ENCODE measurements at places on chromosomes 4 and X.

DNA sequence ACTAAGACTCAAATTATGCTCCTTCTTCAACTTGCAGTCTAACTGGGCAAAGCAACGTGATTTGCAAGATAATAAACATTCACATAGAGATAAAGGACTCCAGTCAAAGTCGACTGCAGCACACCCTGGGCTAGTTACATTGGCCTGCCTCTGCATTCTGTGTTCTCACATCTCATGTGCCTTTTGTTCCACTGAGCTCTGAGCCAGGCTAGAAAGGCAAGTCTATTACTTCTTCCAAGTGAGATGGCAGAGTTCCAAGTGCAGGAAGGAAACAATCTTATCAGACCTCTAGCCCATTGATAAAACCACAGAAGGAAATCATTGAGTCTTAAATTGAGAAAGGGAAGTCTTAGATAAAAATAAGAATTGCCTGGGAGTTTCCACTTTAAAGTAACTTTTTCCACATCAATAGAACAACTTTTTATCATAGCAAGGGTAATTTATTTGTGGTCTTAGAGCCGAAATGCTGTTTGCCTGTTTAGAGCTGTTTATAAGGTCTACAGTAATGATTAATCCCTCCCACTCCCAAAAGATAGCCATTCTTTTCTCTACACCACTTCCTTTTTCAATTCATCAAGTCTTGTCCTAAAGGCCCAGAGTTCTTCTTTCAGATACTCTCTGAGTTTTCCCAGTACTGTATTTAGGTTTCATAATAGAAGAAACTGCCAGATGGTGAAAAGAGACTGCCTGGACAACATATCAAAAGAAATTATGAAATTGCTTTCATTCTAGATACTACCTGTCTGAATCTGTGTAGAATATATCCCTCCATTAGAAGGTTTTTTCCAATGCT lies 200.2 kb downstream of the GUCY2F start:
- DNase-seq = no peak

GRCh38 chr4:7978907-7979651 lies 39.4 kb upstream of the AFAP1 start:
- DNase-seq = no peak

GRCh38 chr4:129092631-129093190 lies 628 bp downstream of the SCLT1 start:
- DNase-seq = no peak

GRCh38 chr4:7224878-7225533 lies 32.7 kb downstream of the SORCS2 start:
- DNase-seq = no peak

GRCh38 chr4:79046016-79046592 lies 106.9 kb upstream of the PAQR3 start:
- DNase-seq = no peak

GRCh38 chr4:69909195-69909594 lies 21.7 kb upstream of the CSN1S1 start:
- DNase-seq = no peak

GRCh38 chr4:119543187-119543586 lies 85.4 kb downstream of the PDE5A start:
- no peak for DNase-seq

DNA sequence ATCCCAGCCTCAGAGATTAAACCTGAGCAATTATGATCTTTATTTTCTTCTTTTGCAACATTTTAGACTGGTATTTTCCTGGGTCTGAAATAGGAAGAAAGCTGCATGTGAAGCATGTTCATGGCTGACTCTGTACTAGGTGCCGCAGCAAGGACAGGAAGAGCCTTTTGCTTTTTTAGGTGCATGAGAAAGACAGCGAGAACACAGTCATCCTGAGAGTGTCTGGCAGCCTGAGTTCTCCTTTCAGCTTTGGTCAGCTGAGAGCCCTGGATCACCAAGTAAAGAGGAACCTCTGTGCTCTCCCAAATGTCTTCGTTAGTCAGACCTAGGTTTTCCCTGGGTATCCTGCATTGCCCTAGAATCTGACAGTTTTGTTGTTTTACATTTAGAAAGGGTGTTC lies 29.8 kb downstream of the FAM149A start:
- DNase-seq = no peak

DNA sequence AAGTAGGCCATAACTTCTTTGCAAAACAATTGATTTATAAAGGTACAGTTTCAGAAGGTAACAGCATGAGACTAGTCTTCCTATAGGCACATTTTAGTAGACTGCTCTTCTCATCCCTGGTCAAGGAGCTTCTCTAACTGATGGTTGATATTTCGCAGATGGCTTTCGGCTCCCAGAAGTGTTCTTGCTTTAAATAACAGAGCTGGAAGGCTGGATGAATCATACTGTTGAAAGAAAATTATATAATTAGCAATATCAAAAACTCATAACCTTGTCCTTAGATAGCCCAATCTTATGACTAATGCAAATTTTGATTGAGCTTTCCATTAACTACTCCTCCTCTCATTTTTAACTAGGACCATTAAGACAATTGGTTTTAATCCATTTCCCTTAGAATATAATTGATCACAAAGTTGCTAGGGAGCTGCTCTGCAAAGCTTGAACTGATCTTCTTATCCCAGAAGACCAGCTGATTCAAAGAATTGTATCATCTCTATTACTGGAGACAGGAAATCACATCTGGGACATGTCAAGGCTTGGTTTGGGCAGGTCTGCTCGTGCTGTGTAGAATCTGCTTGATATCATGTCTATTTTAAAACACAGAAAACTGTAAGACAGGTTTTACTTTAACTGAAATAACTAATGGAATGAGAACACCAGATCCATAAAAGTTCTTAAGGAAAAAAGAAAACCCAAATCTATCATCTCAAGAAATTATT lies 38.6 kb downstream of the CENPU start:
- no peak for DNase-seq

- DNase-seq = no peak
Observed at GRCh38 chrX:80335062-80335830, 85.0 kb upstream of the TENT5D start.
